ENCODE measurements at places on chromosomes 3 and 15.

DNA sequence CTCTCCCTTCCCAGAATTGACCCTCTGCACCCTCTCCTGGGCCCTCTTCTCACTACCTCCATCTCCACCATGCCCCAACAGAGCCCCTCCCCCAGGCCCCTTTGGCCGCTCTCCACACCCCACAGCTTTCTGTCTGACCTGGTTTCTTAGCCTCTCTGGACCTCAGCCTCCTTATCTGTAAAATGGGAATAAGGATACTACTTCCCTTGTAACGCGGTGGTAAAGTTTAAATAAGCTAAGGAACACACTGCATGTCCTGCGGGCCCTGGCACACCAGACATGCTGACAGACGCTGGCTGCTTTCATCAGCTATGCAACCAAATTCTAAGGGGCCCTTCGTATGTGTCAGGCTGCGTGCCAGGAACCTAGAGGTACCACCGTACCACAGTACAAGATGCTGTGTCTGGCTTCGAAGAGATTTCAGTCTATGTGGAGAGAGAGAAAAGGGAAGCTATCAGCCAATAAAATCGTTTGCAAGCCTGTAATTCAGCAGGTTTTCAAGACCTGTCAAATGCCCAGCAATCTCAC, 777 bp upstream of the SLC51A start:
- no peak for DNase-seq

DNA sequence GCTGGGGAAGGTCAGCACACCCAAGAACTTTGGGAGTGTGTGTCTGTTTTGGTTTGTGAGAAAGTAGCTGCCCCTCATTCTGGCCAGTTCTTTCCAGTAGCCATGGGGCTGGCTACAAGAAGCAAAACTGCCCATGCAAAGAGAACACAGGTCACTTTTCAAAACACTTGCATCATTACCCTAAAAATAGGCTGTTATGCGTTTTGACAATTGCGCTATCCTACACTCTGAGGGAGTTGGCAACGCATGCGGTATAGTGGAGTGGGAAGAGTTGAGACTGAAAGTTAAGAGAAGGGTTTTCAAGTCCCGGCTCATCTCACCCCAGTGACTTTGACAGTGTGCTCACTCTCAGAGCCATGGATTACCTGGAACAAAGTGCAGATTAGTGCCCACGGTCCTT, 41.8 kb upstream of the MYZAP start:
- no peak for DNase-seq

GRCh38 chr3:149145356-149145755, 15.9 kb downstream of the HPS3 start:
- DNase-seq: no peak

DNA sequence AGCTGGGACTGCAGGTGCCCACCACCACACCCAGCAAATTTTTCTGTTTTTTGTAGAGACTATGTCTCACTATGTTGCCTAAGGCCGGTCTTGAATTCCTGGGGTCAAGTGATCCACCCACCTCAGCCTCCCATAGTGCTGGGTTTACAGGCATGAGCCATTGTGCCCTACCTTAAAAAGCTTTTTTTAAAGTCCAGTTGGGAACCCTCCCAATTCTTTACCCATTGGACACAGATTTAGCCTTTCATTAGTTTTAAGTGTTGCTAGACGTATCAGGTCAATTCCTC, 1.7 kb upstream of the DENND4A start:
- DNase-seq: no peak

Measured in right hindlimb (tissue), 1 donor.